T-helper 17 cell (primary cell): ENCODE measurements at places on chromosomes 5 and 9. TPM values are rescaled to one million over a fixed set of nuclear protein-coding genes. Genes with fewer than 3 reads are reported as not detected.

ODF2 gene
- total RNA-seq, result 29.1 TPM

PGM5 gene
- total RNA-seq, result 0.40 TPM

SPARC gene
- total RNA-seq, result 494 TPM

RABEPK gene
- 9.8 TPM for total RNA-seq

ZNF483 gene
- 21.2 TPM for total RNA-seq

C9orf153 gene
- 0.21 TPM for total RNA-seq

FAM78A gene
- 59.5 TPM for total RNA-seq

SLC6A7 gene
- not detected for total RNA-seq

DNA sequence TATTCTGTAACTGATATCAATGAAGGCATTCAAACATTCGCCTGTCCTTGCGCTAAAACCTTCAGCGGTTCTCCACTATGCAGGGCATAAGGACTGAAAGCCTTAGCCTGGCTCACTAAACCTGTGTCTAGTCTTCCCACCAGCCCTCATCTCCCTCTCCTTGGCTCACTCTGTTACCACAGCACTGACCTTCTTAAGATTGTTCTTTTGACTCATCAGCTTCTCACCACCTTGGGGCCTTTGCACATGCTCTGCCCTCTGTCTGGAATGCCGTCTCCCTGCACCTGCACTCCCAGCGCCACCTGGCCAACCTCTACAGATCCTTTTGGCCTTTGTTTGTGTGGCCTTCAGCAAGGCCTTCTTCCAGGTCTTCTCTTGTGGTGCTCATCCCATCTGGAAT is 131.8 kb upstream of the IER5L start:
- DNase-seq, result no peak

DNA sequence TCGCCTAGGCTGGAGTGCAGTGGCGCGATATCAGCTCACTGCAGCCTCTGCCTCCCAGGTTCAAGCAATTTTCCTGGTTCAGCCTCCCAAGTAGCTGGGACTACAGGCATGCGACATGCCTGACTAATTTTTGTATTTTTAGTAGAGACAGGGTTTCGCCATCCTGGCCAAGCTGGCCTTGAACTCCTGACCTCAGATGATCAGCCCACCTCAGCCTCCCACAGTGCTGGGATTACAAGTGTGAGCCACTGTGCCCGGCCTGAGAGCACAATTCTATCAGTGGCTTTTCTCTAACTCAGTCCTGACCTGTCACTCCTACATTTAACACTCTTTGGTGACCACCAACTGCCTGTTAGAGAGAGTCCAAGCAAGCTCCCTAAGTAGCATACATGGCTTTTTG is 82.7 kb upstream of the SPOCK1 start:
- DNase-seq, result no peak

DNA sequence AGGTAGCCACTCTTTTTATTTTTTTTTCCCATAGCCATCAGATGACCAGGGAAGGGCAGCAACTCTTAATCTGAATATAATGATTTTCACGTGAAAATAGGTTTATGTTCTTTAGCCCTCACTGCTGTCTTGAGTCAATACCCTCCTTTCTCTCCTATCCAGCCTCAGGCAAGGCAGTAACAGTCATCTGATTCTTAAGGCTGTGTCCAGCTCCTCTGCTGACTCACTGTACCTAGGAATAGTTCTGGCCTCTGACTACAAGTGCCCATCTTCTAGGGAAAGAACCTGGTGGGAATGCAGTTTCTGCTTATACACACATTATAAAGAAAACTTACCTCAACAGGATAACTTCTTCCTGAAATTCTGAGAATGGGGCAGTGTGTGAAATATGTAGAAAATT is 30.7 kb downstream of the DHX29 start:
- DNase-seq, result no peak

- no peak for DNase-seq
Measured at GRCh38 chr9:72467766-72468738, 53.4 kb upstream of the TMC1 start.

DNA sequence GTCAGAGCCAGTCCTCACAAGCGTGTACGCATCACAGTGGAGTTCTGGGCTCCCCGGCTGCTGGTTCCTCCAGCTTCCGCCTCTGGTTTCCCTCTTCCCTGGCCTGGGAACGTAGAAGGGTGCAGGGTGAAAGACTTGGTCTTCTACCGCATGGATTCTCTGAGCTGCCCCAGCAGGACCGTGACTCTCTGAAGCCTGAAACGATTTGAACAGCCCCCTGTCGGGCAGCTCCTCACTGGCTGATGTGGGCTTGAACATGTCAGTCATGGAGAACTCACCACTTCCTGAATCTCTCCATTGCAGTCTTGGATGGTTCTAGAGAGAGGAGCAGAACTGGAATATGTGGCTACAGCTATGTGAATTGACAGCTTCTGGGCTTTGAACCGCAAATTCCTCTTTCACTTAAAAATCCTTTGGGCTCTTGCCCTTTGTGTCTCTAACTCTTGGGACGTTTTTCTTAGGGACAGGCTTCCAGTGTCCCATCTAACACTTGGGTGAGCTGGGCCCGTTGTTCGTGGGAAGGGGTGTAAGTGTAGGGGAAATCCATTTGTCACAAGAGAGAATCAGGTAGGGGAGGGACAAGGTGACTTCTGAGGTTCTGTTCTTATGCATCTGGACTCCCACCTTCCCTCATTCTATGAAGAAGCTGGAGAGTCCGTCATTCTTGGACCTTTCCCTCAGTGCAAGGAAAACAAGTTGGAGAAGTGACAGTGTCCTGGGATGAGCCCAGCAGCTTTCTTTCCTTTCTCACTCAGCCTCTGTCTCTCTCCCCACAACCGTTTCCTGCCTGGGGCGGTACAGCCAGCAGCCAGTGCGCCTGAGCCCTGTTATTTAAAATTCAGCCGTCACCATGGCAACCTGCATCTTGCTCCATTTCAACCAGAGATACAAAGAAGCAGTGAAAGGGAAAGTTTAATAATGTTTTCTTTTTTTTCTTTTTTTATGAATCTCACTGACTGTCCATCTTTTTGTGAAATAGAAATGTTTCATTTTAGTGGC is 84.7 kb downstream of the PTTG1 start:
- DNase-seq, result peak; percentile 69

DNA sequence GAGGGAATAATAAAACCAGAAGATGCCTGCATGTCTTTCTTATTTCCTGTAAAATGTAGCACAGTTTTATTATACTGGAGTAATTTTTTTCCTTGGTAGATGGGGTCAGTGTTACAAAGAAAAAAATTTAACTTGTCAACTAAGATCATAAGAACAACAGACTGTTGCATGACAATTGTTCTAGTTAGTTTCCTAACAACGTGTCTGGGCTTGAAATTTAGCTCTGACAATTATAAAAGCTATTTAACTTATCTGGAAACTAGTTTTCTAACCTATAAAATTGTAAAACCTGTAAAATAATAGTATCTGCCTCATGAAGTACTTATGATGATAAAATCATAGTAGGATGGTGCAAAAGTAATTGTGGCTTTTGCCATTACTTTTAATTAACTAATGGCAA is 4.9 kb downstream of the SHOC1 start:
- no peak for DNase-seq

GRCh38 chr5:10339058-10339811 is 14.3 kb upstream of the MARCHF6 start:
- no peak for DNase-seq

- no peak for DNase-seq
Measured at GRCh38 chr9:136219276-136219675, 14.3 kb upstream of the LHX3 start.

DNA sequence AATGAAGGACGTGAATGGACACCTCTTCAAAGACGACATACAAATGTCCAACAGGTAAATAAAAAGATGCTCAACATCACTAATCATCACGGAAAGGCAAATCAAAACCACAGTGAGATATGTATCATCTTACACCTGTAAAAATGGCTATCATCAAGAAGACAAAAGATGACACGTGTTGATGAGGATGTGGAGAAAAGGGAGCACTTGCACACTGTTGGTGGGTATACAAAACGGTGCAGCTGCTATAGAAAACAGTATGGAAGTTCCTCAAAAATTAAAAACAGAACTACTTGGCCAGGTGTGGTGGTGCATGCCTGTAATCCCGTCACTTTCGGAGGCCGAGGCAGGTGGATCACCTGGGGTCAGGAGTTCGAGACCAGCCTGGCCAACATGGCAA is 47.9 kb downstream of the STK10 start:
- DNase-seq, result no peak

GRCh38 chr9:133385452-133385851 is 9.3 kb downstream of the STKLD1 start:
- no peak for DNase-seq

- no peak for DNase-seq
Measured at GRCh38 chr9:5621327-5621726, 7.6 kb upstream of the RIC1 start.

DNA sequence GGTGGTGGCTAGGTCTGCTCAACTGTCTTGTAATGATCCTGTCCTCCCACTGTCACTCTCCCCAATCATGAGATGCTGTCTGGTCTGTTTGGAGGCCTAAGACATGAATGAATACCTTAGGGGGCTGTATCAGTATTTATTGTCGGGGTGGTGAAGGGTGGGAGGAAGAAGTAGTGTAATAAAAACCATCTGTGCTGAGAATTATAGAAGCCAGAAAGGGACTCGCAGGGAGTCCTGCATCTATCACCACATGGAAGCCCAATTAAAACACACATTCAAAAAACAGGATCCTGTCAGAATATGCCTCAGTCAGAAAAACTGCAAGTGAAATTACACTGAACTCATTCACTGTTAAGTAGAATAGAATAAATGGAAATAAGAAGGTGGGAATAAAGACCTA is 1134.3 kb upstream of the C9orf72 start:
- no peak for DNase-seq

DNA sequence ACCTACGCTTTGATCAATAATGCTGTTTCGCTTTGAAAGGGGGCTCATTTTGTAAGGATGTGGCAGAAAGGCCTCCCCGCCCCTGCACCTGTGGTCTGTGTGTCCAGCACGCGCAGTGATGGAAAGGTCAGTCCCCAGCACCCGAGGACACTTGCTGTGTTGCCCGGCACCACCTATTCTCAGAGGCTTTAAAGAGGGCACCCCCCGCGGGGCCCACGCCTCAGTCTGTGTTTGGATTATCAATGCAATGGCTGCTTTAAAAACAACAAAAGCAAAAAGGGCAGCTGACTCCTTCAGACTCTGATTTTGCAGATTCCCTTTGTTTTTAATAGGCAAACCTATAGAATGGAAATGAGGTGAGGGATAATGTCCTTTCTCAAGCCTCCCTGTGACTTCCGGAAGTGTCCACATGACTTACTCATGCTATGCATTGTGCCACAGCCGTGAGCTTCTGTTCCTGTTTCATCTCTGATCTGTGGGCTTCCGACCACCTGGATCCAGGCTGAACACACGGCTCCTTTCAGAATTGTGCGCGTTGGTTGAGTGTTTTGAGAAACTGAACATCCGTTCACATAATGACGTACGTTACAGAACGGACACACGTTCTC is 416.2 kb downstream of the IRX2 start:
- DNase-seq, result no peak

GRCh38 chr9:135924628-135925338 is 17.4 kb upstream of the CAMSAP1 start:
- no peak for DNase-seq

DNA sequence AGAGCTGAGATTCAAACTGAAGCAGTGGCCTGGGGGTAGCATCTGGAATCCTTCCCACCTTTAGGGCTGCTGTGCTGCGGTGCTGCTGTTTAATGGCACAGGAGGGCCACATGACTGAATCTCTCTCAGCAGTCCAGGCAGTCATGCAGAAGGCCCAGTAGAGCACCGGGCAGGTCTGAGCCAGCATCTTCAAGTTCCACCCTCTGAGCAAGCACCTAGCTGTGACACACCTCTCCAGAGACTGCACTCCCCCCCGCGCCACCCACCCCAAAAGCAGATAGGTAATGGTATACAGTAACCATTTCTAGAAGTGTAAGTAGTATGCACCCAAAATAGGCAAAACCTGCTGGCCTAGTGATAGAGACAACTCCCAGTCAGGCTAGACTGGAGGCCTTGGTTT is 8.2 kb downstream of the IL4 start:
- no peak for DNase-seq

DNA sequence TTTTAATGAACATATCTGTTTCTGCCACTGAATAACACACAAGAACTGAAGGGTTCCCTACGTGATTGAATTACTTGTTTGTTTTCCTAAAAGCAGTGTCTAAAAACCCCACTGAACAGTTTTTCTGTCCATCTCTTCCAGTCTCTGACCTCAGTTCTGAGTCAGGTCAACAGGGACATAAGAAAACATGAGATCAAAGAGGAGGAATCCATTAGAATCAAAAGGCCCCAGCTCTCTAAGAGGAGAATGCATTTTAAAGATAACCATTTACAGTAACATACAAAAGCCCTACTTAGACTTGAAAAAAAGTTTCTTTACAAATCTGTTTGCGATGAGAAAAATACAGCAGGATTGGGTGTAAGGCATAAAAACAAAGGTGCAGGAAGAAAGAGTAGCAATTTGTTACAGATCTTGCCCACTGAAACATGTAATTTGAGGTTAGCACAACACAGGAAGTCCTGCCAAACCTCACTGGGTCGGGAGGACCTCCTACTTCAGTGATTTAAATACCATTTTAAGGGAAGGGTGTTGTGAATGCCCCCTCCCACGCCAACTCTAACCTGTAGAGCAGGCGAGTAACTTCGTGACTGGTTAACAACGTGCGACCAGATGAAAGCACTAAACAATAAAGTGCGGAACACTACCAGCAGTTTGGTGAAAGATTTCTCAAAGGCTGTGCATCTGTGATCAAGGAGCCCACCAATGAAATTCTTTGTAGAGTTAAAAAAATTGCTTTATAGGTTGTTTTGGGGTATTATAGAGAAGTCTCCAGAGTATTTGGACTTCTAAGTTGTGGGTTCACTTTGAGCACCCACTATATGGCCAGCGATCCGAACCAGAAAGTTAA is 1.3 kb downstream of the QSOX2 start:
- DNase-seq, result no peak

DNA sequence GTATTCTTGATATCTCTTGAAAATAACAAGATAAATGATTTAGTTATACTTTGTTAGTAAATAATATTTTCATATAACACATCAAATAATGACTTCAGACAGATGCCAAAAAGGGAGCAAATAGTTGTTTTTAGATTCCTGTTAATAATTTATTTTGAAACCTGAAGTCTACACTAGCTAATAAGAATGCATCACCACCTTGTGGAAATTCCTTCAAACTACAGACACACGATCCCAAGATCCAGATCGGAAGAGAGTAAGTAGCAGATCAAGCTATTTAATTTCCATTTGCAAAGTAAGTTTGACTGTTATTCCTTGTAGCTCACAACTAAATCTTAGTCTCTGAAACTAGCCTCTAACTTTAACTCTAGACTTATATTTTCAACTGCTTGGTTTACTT is 35.5 kb upstream of the ISL1 start:
- no peak for DNase-seq

DNA sequence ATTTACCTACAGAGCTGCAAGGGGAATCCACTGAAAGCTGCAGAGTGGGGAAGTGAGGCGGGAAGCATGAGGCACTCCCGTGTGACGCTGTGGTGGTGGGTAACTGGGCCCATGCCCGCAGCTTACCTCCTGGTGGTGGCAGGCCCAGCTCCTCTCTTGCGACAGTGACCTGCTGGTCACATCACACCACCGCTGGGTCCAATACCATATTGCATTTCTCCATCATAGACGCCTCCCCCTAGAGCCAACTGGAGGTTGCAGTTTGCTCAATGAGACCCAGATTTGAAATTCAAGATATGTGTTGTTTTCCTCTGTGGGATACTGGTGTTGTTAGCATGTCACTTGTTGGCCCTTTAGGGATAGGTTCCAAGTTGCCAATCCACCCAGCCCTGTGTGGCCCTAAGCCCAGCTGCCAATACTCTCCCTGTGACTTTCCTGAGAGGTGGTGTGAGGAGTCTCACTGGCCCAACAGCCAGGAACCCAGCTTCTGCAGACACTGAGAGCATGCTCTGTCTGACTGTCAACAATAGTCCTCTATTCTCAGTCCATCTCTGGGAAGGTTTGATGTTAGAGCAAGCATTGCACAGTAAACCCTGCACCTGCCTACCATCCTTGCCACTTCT is 428.3 kb downstream of the GADD45G start:
- no peak for DNase-seq
